HFFc6 (cell line): ENCODE measurements at places on chromosomes 5 and 9.

DNA sequence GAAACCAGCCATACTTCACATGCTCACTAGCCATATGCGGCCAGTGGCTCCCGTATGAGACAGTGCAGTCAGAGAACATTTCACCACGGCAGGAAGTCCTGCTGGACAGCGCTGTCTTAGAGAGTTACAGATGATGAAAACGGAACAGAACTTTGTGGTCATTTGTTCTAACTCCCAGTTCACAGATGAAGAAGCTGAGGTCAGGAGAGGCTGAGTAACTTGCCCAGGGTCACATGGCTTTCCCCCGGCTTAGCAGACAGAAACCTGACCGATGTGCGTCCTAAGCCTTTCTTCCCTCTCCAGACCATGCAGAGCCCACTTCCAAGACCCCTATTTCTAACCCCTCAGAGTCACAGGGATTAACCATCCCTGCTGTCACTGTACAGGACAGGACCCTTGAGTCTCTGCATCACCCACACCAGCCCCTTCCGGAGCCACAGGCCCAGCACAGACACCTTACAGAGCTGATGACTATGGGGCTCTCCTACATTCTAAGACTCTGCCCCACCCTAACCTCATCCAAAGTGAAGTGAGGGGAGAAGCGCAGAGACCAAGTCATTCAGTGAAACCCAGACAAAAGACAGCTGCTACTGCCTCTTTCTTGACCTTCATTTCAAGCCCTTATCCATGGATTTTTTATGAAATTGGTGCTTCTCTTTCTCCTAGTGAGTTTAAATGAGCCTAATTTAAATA is 86.9 kb downstream of the PTPN3 start:
- no peak overlapping the region for H3K27ac ChIP-seq
- peaks cover 14% of the 10 kb centered on the region for H3K27me3 ChIP-seq
- no peaks in the 10 kb centered on the region for H3K36me3 ChIP-seq
- H3K4me3 ChIP-seq: no peak overlapping the region

DNA sequence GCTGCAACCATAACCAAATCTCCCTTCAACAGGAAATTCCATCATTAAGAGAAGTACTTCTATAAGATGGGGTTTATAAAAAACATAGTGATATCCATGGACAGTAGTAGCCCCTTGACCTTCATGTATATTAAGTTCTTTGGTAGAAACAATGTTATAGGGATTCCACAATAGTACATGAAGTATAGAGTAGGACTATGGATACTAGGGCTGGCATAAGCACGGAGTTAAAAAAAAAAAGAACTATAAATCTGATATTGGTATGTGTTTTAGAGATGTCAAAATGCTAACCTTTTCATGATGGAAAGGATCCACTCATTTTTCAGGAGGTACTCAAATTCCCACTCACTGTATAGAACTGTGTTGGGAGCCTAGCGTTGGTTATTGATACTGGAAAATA is 337.6 kb downstream of the FGF10 start:
- H3K27ac ChIP-seq: no peak overlapping the region
- no peaks in the 10 kb centered on the region for H3K4me1 ChIP-seq
- no peaks in the 10 kb centered on the region for H3K36me3 ChIP-seq
- DNase-seq: no peak

- peaks cover 34% of the 10 kb centered on the region for H3K27me3 ChIP-seq
- peak; percentile 4 for DNase-seq
- H3K36me3 ChIP-seq: no peaks in the 10 kb centered on the region
- no peak overlapping the region for H3K27ac ChIP-seq
- no peak overlapping the region for H3K4me3 ChIP-seq
- peaks cover 14% of the 10 kb centered on the region for H3K4me1 ChIP-seq
Measured at GRCh38 chr5:150848271-150848670, 1.9 kb downstream of the IRGM start.

- H3K27ac ChIP-seq: no peak overlapping the region
- H3K4me1 ChIP-seq: peaks cover 48% of the 10 kb centered on the region
- H3K4me3 ChIP-seq: no peak overlapping the region
- H3K36me3 ChIP-seq: no peaks in the 10 kb centered on the region
Measured at GRCh38 chr5:78574131-78574673, 74.4 kb downstream of the LHFPL2 start.

DNA sequence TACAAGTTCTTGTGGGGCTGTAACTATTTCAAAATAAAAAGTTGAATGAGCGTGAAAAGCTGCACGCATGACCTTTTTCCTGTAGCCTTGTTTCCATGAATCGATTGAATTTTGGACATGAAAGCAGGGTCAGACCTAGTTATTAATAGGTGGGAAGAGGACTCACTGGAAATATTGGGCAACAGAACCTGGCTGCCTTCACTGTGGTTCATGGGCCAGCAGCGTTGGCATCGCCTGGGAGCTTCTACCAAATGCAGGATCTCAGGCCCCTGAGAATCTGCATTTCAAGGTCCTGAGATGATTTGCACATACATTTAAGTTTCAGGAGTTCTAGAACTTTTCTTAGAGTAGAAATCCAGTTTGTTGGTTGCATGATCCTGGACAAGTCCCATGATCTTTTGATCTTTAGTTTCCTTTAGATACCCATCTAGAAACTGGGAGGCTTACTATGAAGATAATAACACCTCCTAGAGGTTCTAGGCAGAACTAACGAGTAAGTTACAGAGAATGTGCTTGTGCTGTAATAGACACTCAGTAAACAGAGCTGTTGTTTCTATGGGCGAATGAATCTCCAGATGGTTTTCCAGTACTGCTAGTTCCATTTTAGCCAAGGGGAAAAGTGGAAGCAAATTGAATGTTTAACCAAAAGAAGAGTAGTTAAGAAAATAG is 12.4 kb downstream of the ANKRD33B start:
- no peak overlapping the region; the same call in 1 of the 2 replicates for H3K27ac ChIP-seq
- no peaks in the 10 kb centered on the region; the same call in 1 of the 2 replicates for H3K27me3 ChIP-seq
- H3K4me3 ChIP-seq: no peak overlapping the region
- peaks cover 36% of the 10 kb centered on the region for H3K4me1 ChIP-seq
- peaks cover 6% of the 10 kb centered on the region; the same call in 1 of the 2 replicates for H3K36me3 ChIP-seq

GRCh38 chr5:175557778-175558177 is 79.4 kb downstream of the SFXN1 start:
- H3K27ac ChIP-seq: no peak overlapping the region
- no peak for DNase-seq
- H3K27me3 ChIP-seq: peaks cover 5% of the 10 kb centered on the region
- H3K4me3 ChIP-seq: no peak overlapping the region
- H3K4me1 ChIP-seq: peaks cover 8% of the 10 kb centered on the region; the same call in 1 of the 2 replicates
- no peaks in the 10 kb centered on the region for H3K36me3 ChIP-seq

- no peaks in the 10 kb centered on the region; the same call in none of the 2 replicates for H3K27me3 ChIP-seq
- H3K27ac ChIP-seq: no peak overlapping the region
- no peaks in the 10 kb centered on the region for H3K36me3 ChIP-seq
Measured at GRCh38 chr5:66788556-66788955, 192.4 kb downstream of the MAST4 start.

- peak; percentile 37 for DNase-seq
- peak overlapping the region; percentile 66 for H3K4me3 ChIP-seq
- H3K36me3 ChIP-seq: no peaks in the 10 kb centered on the region
- no peaks in the 10 kb centered on the region for H3K27me3 ChIP-seq
Measured at GRCh38 chr9:16119261-16120230, 566.7 kb downstream of the CCDC171 start.

- H3K36me3 ChIP-seq: no peaks in the 10 kb centered on the region; the same call in 1 of the 2 replicates
- H3K4me3 ChIP-seq: no peak overlapping the region
- no peaks in the 10 kb centered on the region for H3K27me3 ChIP-seq
- DNase-seq: no peak
Measured at GRCh38 chr9:125922854-125923253, 175.7 kb downstream of the PBX3 start.

- H3K36me3 ChIP-seq: no peaks in the 10 kb centered on the region
- no peak overlapping the region for H3K27ac ChIP-seq
- peak overlapping the region; percentile 45 for H3K4me3 ChIP-seq
Measured at GRCh38 chr5:134114886-134115805, 665 bp downstream of the TCF7 start.

GRCh38 chr5:90113108-90113507 is 296.4 kb downstream of the CETN3 start:
- DNase-seq: no peak
- H3K4me3 ChIP-seq: no peak overlapping the region
- no peaks in the 10 kb centered on the region for H3K4me1 ChIP-seq
- H3K36me3 ChIP-seq: peaks cover 3% of the 10 kb centered on the region; the same call in 1 of the 2 replicates
- no peaks in the 10 kb centered on the region for H3K27me3 ChIP-seq
- no peak overlapping the region for H3K27ac ChIP-seq

- no peak overlapping the region for H3K4me3 ChIP-seq
- no peaks in the 10 kb centered on the region for H3K36me3 ChIP-seq
- no peak for DNase-seq
- H3K27ac ChIP-seq: no peak overlapping the region
- H3K27me3 ChIP-seq: no peaks in the 10 kb centered on the region
- H3K4me1 ChIP-seq: no peaks in the 10 kb centered on the region
Measured at GRCh38 chr5:161431963-161432362, 114.6 kb downstream of the GABRB2 start.

DNA sequence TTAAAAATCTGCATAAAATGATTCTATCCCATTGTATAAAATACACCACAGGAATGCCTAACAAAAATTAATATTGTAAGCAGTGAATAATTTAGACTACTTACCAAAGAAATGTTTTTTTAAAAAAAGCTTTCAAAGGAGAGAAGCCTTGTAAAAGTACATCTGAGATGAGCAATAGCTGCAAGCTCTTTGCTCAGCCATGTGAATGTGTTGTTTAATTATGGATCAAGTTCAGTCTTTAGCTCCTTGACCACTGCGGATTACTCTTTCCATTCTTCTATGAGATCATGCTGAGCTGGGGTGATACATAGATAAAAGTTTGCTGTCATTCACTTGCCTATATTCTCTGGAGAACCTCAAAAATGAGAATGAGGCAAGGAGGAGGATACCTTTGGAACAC is 782.4 kb upstream of the ZNF608 start:
- H3K27me3 ChIP-seq: no peaks in the 10 kb centered on the region
- no peak overlapping the region for H3K27ac ChIP-seq
- no peaks in the 10 kb centered on the region for H3K4me1 ChIP-seq
- no peak overlapping the region for H3K4me3 ChIP-seq
- H3K36me3 ChIP-seq: no peaks in the 10 kb centered on the region
